Activated CD4-positive, alpha-beta T cell treated with anti-CD3 and anti-CD28 coated beads for 4 hours (primary cell): ENCODE measurements at places on chromosomes 4 and X.

DNA sequence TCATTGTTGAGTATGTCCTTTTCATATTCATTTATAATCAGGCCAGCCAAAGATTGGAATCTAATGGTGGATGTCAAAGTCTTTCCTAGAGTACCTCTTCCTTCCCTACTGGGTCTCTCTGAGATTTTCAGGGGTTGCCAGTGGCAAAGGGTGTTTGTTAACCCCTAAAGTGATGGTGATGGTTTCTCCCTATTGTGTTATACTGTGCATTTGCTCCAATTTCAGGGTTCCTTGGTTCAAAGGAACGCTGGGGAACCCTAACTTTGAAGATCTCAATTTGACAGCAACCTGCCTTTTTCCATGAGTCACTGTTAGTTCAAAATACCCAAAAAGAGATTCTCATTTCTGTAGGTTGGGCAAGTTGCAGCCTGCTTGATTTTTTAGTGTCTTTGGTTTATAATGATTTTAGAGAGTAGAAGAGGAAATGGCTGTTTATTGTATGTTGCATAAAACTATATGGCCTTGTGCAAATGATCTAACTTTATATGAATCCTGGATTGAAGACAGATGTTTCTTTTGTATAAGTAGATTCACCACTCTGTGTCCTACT, 23.0 kb downstream of the GAB1 start:
- no peak for DNase-seq

GRCh38 chrX:54785901-54786300, 12.2 kb downstream of the ITIH6 start:
- DNase-seq: no peak

- no peak for DNase-seq
Measured at GRCh38 chr4:144611850-144612249, 34.1 kb upstream of the HHIP start.

GRCh38 chr4:49058306-49058705, 72.2 kb downstream of the CWH43 start:
- DNase-seq: no peak

DNA sequence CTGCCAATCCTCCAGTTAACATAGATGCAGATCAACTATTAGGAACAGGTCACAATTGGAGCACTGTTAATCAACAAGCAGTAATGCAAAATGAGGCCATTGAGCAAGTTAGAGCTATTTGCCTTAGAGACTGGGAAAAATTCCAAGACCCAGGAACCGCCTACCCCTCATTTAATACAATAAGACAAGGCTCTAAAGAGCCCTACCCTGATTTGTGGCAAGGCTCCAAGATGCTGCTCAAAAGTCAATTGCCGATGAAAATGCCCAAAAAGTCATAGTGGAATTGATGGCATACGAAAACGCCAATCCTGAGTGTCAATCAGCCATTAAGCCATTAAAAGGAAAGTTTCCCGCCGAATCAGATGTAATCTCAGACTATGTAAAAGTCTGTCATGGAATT, 20.5 kb upstream of the TRIM61 start:
- no peak for DNase-seq

GRCh38 chr4:185695743-185696142, 116.3 kb downstream of the SORBS2 start:
- DNase-seq: no peak

- DNase-seq: no peak
Measured at GRCh38 chr4:183248201-183248600, 71.9 kb downstream of the CLDN22 start.

GRCh38 chr4:74016068-74016467, 17.6 kb upstream of the CXCL5 start:
- DNase-seq: no peak

GRCh38 chr4:81442484-81443085, 29.1 kb downstream of the RASGEF1B start:
- DNase-seq: no peak
